ENCODE measurements at places on chromosomes 3 and 15.

DNA sequence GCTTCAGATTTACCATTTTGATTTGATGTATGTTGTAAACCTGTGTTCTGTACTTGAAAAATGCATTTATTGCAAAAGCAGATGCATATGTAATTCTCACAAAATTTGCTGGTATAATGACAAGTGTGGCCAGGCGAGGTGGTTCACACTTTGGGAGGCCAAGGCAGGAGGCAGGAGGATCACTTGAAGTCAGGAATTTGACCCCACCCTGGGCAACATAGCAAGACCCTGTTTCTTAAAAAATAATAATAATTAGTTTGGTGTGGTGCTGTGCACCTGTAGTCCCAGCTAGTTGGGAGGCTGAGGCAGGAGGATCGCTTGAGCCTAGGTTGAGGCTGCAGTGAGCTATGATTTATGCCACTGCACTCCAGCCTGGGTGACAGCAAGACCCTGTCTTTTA is 4.7 kb upstream of the HYKK start:
- DNase-seq, result no peak

- no peak for DNase-seq
These were observed 298.3 kb downstream of the MEX3B start for GRCh38 chr15:81747482-81747881.

GRCh38 chr15:47383102-47383501 is 334.2 kb upstream of the SEMA6D start:
- no peak for DNase-seq

GRCh38 chr3:6018456-6018855 is 830.9 kb downstream of the EDEM1 start:
- no peak for DNase-seq

GRCh38 chr3:97736928-97737327 is 27.6 kb upstream of the ARL6 start:
- no peak for DNase-seq

DNA sequence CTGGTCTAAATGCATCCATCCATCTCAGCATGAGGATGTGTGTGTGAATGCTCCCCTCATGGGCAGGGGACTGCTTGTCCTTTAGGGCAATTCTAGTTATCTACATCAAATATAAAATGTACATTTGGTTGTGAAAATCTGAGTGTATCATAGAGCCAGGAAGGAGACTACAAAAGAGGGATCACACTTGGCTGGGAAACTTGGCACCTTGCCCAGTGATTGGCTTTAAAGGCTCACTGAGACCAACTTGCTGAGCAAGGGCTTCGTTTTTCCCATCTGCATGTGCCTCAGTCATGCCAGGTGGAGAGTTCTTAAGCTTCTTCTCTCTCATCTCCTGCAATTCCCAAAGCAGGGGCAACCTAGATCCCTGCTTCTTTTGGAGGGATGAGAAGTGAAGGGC is 5.2 kb downstream of the CAPN3 start:
- DNase-seq, result no peak

DNA sequence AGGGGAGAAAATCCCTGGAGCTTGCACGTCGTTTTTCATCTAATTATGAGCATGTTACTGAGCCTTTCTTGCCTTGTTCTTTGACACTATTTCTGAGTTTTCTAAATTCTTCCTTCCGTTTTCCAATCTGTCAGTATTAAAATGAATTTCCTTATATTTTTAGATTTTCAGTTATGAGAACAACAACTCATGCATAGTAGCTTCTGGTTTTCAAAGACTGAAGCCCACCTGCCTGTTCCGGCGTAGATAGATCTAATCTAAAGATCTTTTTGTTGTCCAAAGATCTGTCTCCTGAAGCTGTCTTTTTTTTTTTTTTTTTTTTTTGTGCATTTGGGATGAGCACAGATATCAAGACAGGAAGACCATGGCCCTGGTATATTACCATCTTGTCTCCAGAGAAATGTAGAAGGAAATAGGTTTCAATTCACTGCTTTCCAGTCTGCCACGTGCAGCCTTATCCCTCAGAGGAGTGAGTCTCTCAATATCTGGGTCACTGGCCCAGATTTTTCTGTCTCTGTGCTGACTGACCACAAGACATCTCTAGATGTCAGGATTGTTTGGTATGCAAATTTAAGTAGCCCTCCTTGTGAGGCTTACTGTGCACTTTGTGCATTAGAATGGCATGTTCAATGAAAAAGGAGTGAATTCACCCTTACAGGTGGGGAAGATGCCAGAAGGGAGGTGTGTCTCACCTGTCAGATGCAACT is 222.3 kb upstream of the TMC3 start:
- DNase-seq, result no peak
